H1 (cell line): ENCODE measurements at places on chromosomes 11 and 22. TPM values are rescaled to one million over a fixed set of nuclear protein-coding genes. Genes with fewer than 3 reads are reported as not detected.

DNA sequence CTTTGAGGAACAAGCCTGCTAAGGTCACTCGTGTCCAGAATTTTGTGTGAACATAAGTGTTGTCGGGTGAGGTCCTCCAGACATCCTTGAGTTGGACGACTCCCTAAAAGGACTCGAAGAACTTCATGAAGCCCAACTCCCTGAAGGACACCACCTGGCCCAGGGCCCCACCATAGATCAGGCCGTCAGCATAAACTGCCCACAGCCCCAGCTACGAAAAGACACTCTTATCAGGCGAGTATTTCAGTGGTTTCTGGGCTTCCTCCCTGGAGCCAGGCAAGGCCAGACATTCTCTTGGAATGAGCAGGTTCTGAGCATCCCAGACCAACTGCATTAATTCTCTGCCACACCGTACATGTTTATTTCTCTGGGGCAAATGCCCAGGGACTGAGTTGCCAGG, 170.1 kb downstream of the IGLL1 start:
- no peak for DNase-seq

- no peak for DNase-seq
These were observed 501.1 kb downstream of the BRD1 start for GRCh38 chr22:49326558-49326957.

GRCh38 chr11:3010521-3011275, 18.6 kb upstream of the NAP1L4 start:
- no peak for DNase-seq

DNA sequence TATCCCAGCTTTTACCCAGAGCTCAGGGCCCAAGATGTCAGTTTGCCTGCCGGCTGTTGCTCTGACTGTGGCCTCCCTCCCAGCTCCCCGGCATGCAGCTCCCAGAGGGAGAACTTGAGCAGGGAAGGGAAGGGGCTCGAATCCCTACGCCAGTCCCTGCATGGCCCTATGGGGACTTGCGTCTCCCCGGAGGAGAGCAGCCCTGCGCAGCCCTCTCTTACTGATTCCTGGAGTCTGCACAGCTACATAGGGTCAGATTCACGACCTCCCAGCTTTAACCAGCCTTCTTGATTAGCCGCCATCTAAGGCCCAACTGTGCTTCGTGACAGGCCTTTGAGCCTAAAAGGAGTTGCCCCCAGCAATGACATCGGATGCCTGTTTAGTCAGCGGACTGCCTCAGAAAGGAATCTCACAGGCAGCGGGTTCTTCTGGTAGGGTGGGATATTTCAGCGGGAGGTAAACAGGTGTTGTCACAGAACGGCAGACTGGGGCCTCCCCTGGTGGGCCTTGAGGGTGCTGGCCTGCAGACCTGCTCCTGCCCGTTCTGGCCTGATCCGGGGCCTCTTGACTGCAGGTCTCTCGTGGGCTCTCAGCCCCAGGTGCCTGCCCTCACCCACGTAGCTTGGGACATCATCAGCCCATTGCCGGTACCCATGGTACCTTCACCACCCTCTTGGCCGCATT, 43.8 kb upstream of the KCNQ1OT1 start:
- DNase-seq = no peak

GRCh38 chr11:14703731-14704130, 60.1 kb downstream of the PDE3B start:
- no peak for DNase-seq

C22orf31 gene
- not detected in 2 replicates for total RNA-seq

TNNI2 gene
- total RNA-seq = not detected in 2 replicates

DNA sequence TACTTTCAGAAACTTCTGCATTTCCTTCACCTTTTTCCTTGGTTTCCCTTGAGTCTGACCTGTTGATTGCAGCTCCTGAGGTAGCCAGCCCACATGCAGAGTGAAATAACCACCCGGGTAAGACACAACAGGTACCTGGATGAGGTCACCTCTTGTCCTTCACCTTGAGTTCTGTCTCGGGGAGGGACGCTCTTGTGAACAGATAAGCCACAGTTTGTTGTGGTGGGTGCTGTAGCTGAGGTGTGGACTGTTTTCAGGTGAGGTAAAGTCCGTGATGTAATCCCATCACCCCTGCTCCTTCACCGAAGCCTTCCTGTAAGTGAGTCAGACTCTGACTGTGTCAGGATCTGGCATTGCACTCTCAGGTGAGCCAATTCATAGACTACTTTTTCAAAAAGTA, 183.1 kb downstream of the NAV2 start:
- DNase-seq = no peak
